Bladder microvascular endothelial cell (primary cell): ENCODE measurements at places on chromosomes 4 and X. TPM values are rescaled to one million over a fixed set of nuclear protein-coding genes. Genes with fewer than 3 reads are reported as not detected.

The FGB gene
- total RNA-seq: not detected in 2 replicates

The IL21 gene
- total RNA-seq: not detected in 2 replicates

The VCX3B gene
- total RNA-seq: not detected in 2 replicates

The PCDH10 gene
- total RNA-seq: 0.38 and 0.65 TPM in 2 replicates
